ENCODE measurements at places on chromosomes 3 and 15. TPM values are rescaled to one million over a fixed set of nuclear protein-coding genes. Genes with fewer than 3 reads are reported as not detected.

The GPR171 gene
- not detected for total RNA-seq

The NRROS gene
- 0.08 TPM for total RNA-seq

The COLQ gene
- 0.35 TPM for total RNA-seq

The LPP gene
- total RNA-seq, result 33.3 TPM

The TTLL13 gene
- total RNA-seq, result not detected

The PPARG gene
- 27.5 TPM for total RNA-seq

The SLC7A14 gene
- 0.60 TPM for total RNA-seq

The ATP6V1A gene
- total RNA-seq, result 89.1 TPM

The GOLGA6L4 gene
- total RNA-seq, result 0.83 TPM

The GRAMD2A gene
- total RNA-seq, result 0.08 TPM

The GMNC gene
- not detected for total RNA-seq

The SLC22A13 gene
- 0.94 TPM for total RNA-seq

The ROBO2 gene
- total RNA-seq, result 4.9 TPM

The CNOT10 gene
- 24.6 TPM for total RNA-seq

The ZDHHC3 gene
- total RNA-seq, result 46.6 TPM

The ABHD10 gene
- 36.5 TPM for total RNA-seq

The LRRIQ4 gene
- total RNA-seq, result not detected

The FBXL22 gene
- not detected for total RNA-seq

The BCL2A1 gene
- total RNA-seq, result not detected

The CCDC33 gene
- total RNA-seq, result 0.60 TPM

The ZBED2 gene
- total RNA-seq, result 0.08 TPM

The ROPN1 gene
- not detected for total RNA-seq

The LOXL1 gene
- 130 TPM for total RNA-seq

The OSBPL10 gene
- 12.9 TPM for total RNA-seq

The ARL6IP5 gene
- 117 TPM for total RNA-seq

The AQR gene
- total RNA-seq, result 10.5 TPM

The VGLL3 gene
- 2.9 TPM for total RNA-seq

The FBXO45 gene
- total RNA-seq, result 8.9 TPM

The MB21D2 gene
- total RNA-seq, result 8.3 TPM

The PP2D1 gene
- total RNA-seq, result not detected

The GOLGA8A gene
- total RNA-seq, result 11.3 TPM

The PLOD2 gene
- total RNA-seq, result 88.5 TPM

The CYP1A1 gene
- total RNA-seq, result 0.45 TPM

The XCR1 gene
- total RNA-seq, result 0.23 TPM

The PAQR5 gene
- 0.15 TPM for total RNA-seq

The OXTR gene
- total RNA-seq, result 1.2 TPM

The PRSS50 gene
- total RNA-seq, result not detected

The TNFSF10 gene
- 1.4 TPM for total RNA-seq

The ISG20 gene
- 3.2 TPM for total RNA-seq

The PAK6 gene
- total RNA-seq, result not detected

The STXBP5L gene
- total RNA-seq, result not detected

The PEX5L gene
- not detected for total RNA-seq

The SEC22C gene
- total RNA-seq, result 41.1 TPM

The KCNMB3 gene
- 1.3 TPM for total RNA-seq

The IQCH gene
- 1.3 TPM for total RNA-seq

Data from smooth muscle cell of the coronary artery (primary cell).